ENCODE measurements at places on chromosomes 3 and 15.

- no peak for DNase-seq
- H3K27ac ChIP-seq: peak within 1 kb of the TSS; percentile 52
- H3K36me3 ChIP-seq: no peaks in the 10 kb centered on the region
- peaks cover 24% of the 10 kb centered on the region for H3K4me1 ChIP-seq
Measured at GRCh38 chr3:125212509-125213363, at the start of gene SLC12A8. Gene SLC12A8, minus strand, starts transcription at chr3:125212748. Its CDS starts 1,399 bp downstream, at chr3:125211349.

GRCh38 chr15:23013681-23014080 lies 25.7 kb downstream of the TUBGCP5 start:
- no peak overlapping the region for H3K27ac ChIP-seq
- no peak overlapping the region for H3K4me3 ChIP-seq
- no peaks in the 10 kb centered on the region for H3K27me3 ChIP-seq
- no peaks in the 10 kb centered on the region for H3K4me1 ChIP-seq
- no peak for DNase-seq

GRCh38 chr3:160163229-160163878 lies 61.9 kb upstream of the C3orf80 start:
- no peak overlapping the region for H3K4me3 ChIP-seq
- H3K27me3 ChIP-seq: peaks cover 23% of the 10 kb centered on the region
- DNase-seq: no peak
- H3K4me1 ChIP-seq: no peaks in the 10 kb centered on the region
- H3K36me3 ChIP-seq: no peaks in the 10 kb centered on the region

DNA sequence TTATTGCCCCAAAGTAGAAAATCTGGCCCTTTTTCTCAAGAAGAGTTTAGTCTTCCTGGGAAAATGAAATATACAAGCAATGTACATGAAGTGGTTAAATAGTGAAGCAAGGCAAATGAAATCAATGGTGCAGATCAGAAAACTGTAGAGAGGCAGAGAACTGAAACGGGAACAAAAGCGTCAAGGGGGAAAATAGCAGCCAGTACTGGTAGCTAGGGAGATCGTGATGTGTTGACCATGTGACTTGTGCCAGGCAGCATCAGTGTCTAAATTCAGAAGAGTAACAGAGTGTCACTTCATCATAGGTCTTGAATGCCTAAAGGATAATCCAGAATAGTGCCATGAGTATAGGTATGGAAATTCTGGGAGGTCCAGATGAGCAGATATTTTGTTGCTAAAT lies 163.1 kb downstream of the CHL1 start:
- H3K4me3 ChIP-seq: no peak overlapping the region
- DNase-seq: no peak
- H3K36me3 ChIP-seq: no peaks in the 10 kb centered on the region
- H3K4me1 ChIP-seq: no peaks in the 10 kb centered on the region
- H3K27me3 ChIP-seq: no peaks in the 10 kb centered on the region
- H3K27ac ChIP-seq: no peak overlapping the region

DNA sequence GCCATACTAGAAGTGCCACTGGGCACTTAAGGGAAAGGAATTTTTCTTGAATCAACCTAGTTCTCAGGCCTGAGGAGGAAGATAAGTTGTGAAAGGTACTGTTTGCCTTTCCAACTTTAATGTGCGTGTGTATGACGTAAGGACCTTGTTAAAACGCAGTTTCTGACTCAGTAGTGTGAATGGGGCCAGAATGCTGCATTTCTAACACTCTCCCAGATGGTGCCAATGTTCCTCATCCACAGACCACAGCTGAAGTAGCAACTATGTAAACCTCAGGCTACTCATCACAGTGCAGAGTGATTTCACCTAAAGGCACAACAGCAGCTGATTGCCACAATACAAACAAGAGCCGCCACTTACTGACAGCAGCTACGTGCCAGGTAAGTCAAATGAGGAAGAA lies 103.6 kb downstream of the OTOL1 start:
- DNase-seq: no peak
- no peaks in the 10 kb centered on the region for H3K36me3 ChIP-seq
- H3K27ac ChIP-seq: no peak overlapping the region
- H3K4me3 ChIP-seq: no peak overlapping the region

- H3K36me3 ChIP-seq: peaks cover 5% of the 10 kb centered on the region
- H3K4me1 ChIP-seq: peaks cover 11% of the 10 kb centered on the region
- peak overlapping the region; percentile 23 for H3K4me3 ChIP-seq
- no peaks in the 10 kb centered on the region for H3K27me3 ChIP-seq
- H3K27ac ChIP-seq: no peak overlapping the region
- no peak for DNase-seq
Measured at GRCh38 chr3:108546247-108546646, 35.9 kb upstream of the MYH15 start.

DNA sequence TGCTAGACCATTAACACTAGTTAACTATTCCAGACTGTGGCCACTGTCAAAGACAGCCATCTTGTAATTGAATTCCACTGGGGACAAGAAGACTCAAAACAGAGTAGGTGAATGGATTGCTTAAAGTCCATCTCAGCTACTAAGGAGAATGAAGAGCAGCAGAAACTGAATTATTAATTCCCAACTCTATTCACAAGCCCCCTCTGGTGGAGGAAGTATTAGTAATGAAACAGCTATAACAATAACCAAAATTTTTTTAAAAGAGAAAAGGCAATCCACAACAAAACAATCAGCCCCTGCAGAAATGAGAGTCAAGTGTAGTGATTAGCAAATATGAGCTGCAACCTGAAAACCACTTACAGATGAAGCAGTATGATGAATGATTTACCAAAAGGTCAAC lies 302.8 kb downstream of the FHIT start:
- H3K4me3 ChIP-seq: no peak overlapping the region
- no peaks in the 10 kb centered on the region for H3K36me3 ChIP-seq
- H3K4me1 ChIP-seq: no peaks in the 10 kb centered on the region
- no peak overlapping the region for H3K27ac ChIP-seq

DNA sequence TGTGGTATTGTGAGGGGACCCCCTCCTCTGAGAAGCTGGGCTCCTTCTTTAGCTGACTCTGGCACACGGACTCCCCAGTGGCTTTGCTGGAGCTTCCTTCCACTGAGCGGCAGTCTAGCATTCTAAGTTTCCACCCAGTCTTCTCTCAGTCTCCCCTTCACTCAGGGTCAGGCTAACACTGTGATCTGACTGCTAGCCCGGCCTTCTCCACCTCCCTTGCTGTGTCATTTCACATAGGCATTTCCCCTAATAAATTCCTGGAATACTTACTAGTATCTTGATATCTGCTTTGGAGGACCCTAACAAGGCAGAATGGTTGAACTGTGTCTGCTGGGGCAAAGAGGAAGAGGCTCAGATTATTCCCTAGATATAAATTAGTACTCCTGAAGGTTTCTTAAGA lies 106.2 kb upstream of the THBS1 start:
- no peak overlapping the region for H3K27ac ChIP-seq
- no peaks in the 10 kb centered on the region for H3K4me1 ChIP-seq
- no peak for DNase-seq
- H3K27me3 ChIP-seq: peaks cover 16% of the 10 kb centered on the region
- H3K36me3 ChIP-seq: peaks cover 6% of the 10 kb centered on the region

DNA sequence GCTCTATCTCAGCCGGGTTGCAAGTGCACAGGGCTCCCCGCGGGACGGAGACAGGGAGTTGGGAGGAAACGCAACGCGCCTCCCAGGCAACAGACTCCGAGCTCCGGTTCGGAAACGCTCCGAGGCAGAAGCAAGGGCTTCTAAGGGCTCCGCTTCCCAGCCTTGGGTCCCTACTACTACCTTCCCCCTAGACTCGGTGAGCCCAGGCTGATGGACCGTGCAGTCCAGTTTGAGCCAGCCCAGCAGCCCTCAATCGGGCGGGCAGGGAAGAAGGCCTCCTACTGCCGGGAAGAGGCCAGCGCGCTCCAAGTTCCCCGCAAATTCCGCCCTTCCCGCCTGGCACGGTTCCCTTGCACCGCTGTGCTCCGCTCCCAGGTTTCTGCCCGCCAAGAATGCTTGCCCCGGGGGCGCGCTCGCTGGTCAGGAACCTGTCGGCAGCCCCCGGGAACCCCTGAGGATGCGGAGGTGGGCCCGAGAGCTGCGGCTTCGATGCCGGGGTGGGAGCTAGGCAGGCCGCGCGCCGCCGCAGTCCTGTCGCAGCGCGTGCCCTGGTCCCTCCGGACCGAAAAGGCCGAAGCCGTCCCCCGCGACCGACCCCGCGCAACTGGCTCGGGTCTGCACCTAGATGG lies 728 bp downstream of the TRANK1 start:
- H3K4me3 ChIP-seq: peak overlapping the region; percentile 66
- H3K27ac ChIP-seq: no peak overlapping the region
- peaks cover 9% of the 10 kb centered on the region for H3K4me1 ChIP-seq

DNA sequence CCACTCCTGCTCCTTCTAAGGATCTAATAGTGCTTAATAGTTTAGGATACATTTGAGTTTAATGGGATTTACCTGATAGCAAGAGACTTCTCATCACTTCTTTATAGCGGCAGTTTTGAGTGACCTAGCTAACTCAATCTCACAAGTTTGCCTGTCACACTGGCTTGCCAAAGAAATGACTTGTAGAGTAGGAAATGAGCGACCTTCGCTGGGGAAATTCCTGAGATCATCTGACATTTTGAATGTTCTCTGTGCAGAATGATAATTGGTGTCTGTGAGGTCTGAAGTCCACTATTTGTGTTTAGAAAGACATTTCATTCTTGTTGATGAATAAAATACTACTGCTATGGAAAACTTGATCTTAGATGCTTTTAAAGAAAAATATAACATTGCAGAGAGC lies 30.3 kb downstream of the SUCLG2 start:
- H3K4me1 ChIP-seq: peaks cover 38% of the 10 kb centered on the region
- peak overlapping the region; percentile 27 for H3K27ac ChIP-seq
- H3K4me3 ChIP-seq: no peak overlapping the region
- DNase-seq: no peak

DNA sequence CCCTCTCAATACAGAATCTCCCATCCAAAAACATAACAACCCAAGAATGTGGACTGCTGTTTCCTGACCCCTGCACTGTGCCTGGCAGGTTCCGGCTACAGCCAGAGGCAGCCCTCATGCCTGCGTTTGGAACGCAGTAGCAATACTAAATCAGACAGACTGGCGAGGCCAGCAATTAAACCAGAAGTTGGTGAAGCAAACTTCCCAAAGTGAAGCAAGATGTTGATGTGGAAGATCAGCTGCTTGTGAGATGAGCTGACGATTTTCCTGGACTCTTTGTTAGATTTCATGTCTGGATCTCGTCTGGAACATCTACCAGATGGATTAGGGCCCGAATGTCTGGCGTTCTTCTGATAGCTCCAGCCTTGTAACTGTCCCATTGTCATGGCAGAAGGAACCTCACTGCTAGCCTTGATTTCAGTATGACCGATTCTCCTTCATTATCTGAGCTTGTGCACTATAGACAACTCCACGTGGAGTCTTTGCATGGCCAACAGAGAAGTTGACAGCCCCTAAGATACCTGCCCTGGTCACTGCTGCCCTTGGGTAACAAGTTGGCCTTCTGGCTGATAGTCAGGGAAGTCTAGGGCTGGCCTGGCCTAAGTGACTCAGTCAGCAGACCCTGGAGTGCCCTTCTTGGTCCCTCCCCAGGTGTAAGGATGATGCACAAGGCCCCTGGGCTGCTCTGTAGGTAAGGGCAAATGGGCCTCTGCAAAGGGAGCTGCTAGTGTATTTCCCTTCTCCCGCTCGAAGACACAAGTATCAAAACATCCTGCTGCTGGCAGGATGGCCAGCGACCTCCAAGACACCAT lies 126.5 kb downstream of the ADAMTS17 start:
- no peaks in the 10 kb centered on the region for H3K4me1 ChIP-seq
- no peaks in the 10 kb centered on the region for H3K27me3 ChIP-seq
- no peak overlapping the region for H3K4me3 ChIP-seq
- DNase-seq: no peak
- H3K36me3 ChIP-seq: no peaks in the 10 kb centered on the region

- DNase-seq: no peak
- H3K4me1 ChIP-seq: no peaks in the 10 kb centered on the region
- H3K27ac ChIP-seq: no peak overlapping the region
- peaks cover 19% of the 10 kb centered on the region for H3K36me3 ChIP-seq
- peaks cover 17% of the 10 kb centered on the region for H3K27me3 ChIP-seq
Measured at GRCh38 chr3:36680952-36681351, 83.4 kb downstream of the DCLK3 start.

- DNase-seq: no peak
- H3K4me1 ChIP-seq: peaks cover 29% of the 10 kb centered on the region
- H3K4me3 ChIP-seq: peak overlapping the region; percentile 90
- H3K36me3 ChIP-seq: peaks cover 13% of the 10 kb centered on the region
- H3K27ac ChIP-seq: peak overlapping the region; percentile 98
- no peaks in the 10 kb centered on the region for H3K27me3 ChIP-seq
Measured at GRCh38 chr3:14946236-14946635, 1.1 kb upstream of the NR2C2 start.

- no peak for DNase-seq
- H3K27me3 ChIP-seq: no peaks in the 10 kb centered on the region
- H3K4me3 ChIP-seq: no peak overlapping the region
- H3K27ac ChIP-seq: no peak overlapping the region
- H3K36me3 ChIP-seq: peaks cover 6% of the 10 kb centered on the region
- H3K4me1 ChIP-seq: no peaks in the 10 kb centered on the region
Measured at GRCh38 chr15:40543631-40544294, 21.1 kb downstream of the CCDC32 start.

DNA sequence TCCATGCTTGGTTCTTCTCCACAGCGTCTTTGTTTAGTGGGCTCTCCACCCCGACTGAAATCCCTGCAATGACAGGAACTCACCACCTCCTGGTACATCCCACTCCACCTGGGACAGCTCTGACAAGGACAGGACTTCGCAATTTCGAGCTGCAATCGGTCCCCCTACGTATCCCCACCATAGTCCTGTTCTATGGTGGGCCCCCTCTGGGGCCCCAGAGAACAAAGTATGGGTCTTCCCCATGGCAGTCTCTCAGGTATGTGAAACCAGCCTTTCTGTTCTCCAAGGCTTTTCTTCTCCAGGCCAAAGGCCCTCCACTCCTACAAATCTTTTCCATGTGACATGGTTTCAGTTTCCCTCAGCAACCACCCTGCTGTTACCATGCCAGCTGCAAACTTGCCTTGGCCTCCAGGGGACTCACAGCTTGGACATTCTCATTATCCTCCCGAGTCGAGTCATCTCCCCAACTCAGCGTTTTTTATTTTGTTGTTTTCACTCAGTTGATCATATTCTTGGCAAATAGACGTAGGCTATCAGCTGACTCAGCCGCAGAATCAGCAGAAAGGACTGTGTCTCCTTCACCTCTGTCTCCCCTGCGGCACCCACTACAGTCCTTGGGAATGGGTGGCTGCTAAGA lies 233.3 kb downstream of the OPA1 start:
- no peaks in the 10 kb centered on the region for H3K4me1 ChIP-seq
- no peaks in the 10 kb centered on the region for H3K36me3 ChIP-seq
- H3K27ac ChIP-seq: no peak overlapping the region

Measured in natural killer cell treated with Interleukin-12 subunit alpha and Interleukin-12 subunit beta and Interleukin-15 and Interleukin-18, amount 100 ng/mL, for 72 hours (primary cell).